ENCODE measurements at places on chromosomes 12 and 14.

GRCh38 chr12:104579718-104580495 lies 123.2 kb downstream of the CHST11 start:
- DNase-seq, result no peak

DNA sequence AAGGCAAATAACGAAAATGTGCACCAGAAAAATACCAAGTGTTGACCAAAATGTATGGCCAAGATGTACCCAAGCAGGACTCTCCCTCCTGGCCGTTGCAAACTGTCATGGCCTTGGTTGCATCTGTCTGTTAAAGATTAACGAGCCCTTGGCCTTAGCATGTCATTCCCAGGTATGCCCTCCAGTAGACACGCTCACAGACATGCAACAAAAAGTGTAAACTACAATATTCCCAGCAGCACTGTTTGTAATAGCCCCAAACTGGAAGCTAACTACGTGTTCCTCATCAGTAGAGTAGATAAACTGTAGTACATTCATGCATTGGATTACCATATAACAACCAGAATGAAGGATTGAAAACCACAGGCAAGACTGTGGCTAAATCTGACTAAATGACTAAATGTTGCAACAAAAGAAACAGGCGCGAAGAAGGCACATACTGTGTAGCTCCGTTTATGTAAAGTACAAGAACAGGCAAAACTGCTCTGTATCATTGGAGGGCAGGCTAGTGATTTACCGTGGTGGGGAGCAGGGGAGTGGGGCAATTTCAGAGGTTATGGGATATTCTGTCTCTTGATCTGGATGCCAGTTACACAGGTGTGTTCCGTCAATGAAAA lies 232.8 kb upstream of the DIO3 start:
- DNase-seq, result no peak

DNA sequence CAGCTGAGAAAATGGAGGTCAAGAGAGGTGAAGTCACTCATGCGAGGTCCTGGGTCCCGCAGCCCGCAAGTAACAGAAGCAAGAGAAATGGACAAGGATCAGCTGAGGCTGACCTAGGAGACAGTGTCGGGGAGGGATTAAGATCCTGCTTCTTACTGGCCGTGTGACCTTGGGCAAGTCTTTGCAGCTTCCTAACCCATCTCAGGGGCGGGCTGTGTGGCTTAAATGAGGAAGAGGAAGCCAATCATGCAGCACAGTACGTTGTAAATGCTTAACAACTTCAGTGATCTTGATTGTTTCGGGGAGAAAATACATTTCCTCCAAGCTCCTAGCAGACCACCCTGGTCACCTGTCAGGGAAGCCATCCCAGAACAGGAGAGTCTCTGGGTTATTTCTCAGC lies 7.1 kb upstream of the PGF start:
- no peak for DNase-seq

DNA sequence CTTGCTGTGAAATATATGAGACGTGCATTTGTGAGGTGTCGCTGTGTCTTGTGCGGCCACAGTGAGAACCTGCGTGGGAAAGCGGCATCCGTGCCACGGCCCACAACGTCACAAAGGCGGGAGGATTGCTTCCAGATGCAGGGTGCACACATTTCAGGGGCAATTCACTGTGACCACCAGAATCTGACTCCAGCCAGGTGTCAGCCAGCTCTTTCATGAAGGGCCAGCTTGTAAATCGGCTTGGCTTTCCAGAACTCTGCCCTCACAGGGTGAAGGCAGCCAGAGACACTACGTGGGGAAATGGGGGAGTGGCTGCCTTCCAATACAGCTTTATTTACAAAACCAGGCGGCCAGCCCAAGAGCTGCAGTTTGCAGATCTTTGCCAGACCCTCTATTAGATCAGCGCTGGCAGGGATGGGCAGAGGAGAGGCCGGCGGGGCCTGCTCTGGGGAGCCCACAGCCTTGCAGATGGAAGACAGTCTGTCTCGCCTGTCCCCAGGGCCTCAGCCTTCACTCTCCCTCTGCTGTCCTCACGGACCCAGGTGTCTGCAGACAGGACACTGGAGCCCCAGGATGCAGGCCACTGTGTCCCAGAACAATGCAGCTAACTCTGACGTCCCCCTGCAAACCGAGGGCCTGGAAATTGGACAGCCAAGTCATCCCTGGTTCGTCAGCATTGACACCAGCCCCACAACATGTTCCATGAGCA lies 53.5 kb downstream of the ADGRD1 start:
- no peak for DNase-seq

DNA sequence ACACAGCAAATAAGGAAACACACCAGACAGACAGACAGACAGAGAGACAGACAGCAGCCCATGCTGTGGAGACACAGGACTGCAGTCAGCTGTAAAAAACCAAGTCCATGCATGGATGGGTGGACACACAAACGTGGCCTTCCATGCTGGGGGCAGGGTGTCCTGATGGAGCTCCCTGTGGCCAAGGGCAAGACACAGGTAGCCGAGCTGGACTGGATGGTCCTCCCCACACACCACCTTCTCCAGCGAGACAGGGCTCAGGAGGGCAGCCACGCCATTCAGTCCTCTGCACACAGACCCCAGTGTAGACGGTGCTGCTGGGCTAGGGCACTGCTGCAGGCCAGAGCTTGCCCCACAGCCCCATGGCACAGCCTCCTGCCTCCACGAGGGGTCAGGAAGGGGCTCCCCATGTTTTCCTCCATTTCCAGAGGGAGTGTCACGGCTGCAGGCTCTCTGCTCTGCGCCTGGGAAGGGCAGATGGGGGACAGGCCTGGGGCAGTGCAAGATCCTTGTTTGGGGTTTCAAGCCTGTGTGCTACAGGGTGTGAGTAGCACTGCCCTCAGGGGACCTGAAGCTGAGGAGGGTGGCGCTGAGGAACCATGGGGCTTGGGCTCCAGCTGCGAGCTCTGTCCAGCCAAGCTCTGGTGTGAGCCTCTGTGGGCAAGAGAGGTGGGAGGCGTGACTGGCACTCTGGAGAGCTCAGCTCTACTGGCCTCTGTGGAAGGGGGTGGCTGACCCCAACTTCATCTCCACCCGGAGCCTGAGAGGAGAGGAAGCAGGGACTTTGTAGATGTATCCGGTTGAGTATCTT lies 67.9 kb downstream of the GALNT9 start:
- no peak for DNase-seq

GRCh38 chr14:103770902-103771301 lies 55.3 kb downstream of the ZFYVE21 start:
- no peak for DNase-seq

DNA sequence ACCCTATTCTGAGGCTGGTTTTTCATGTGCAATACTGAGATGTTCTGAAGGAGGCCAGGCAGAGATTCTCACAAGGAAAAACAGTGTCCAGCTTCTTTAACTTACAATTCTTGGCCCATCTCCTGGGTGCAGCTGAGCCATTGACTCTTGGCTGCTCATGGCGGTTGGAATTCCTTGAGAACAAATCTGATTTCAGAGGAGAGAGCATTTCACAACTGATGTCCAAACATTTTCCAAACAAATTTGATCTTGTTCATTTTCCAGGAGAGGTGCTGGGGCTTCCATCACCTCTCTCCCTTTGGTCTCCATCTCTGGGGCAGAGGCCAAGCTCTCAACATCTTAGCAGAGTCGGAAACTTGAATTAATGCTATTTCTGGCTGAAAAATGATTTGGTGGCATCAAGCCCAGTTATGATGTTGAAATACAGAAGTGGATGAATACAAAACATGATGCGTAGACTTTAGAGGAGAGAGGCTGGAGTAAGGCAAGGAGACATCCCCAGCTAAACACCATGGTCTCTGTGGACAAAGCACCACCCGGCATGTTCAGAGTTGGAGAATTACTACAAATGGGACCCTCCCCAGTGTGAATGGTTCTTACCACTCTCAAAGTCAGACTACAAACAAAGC lies 593.0 kb downstream of the VRK1 start:
- DNase-seq, result no peak

Measured in GM04504 (cell line).